ENCODE measurements at places on chromosomes 12 and 14.

- no peak for DNase-seq
Observed at GRCh38 chr14:72049462-72049861, 117.2 kb downstream of the RGS6 start.

DNA sequence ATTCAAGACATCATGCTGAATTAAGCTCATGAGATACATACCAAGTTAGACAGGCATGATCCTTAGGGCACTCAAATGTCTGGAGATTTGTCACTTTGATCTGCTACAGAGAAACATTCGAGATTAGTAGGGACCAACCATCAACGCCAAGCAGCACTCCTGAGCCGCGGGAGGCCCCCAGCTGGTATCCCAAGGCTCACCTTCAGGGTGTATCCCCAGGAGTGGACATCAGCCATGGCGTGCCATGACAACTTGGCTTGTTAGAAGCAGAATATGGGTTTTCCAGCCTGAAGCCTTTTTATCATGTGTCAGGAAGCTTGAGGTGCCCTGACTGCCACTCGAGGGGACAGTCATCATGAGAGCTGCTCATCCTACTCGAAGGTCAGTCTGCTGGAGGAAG is 39.1 kb upstream of the GPHB5 start:
- DNase-seq, result no peak

- DNase-seq, result no peak
Observed at GRCh38 chr12:91892081-91892855, 253.4 kb downstream of the BTG1 start.

DNA sequence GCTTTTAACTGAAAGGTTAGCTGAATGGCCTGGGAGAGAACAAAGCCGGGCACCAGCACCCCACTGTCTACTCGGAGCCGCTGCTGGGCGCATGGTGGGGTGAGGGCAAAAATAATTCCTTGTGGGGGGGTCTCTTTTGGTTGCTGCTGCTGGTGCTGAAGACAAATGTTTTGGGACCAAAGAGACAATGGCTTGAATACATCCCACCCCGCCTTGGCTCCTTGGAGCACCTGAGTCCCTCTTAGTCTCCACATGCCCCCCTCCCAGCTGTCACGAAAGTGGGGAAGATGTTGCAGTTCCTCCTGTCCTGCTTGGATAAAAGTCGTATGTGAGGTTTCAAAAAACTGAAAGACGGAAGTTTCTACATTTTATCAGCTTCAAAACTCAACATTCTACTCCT is 85.0 kb downstream of the PIWIL1 start:
- DNase-seq, result no peak

- DNase-seq, result no peak
Observed at GRCh38 chr12:124909831-124910560, 4.5 kb downstream of the UBC start.

Data from SHP77 (cell line).